Astrocyte of the hippocampus (primary cell): ENCODE measurements at places on chromosomes 1 and 21.

- DNase-seq = no peak
Measured at GRCh38 chr1:95003433-95003738, 69.4 kb downstream of the ALG14 start.

GRCh38 chr1:8684590-8684989, 132.8 kb downstream of the RERE start:
- no peak for DNase-seq

DNA sequence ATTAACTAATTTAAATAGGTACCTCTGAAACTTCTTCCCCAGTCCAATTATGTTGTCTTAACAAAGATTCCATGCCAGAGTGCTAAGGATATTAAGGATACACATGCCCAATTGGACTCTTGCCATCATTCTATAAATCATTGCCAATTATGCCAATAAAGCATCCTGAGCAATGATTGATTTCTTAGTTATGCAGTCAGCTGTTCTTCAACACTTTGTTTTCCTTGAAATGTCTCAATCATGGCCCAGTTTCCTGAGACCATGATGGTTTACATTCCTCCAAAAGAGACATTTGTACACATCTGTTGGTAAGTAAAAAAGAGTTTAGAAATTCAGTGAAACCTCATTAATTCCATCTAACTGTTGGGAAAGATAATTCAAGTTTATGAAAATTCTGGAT, 180.4 kb upstream of the PKN2 start:
- no peak for DNase-seq

DNA sequence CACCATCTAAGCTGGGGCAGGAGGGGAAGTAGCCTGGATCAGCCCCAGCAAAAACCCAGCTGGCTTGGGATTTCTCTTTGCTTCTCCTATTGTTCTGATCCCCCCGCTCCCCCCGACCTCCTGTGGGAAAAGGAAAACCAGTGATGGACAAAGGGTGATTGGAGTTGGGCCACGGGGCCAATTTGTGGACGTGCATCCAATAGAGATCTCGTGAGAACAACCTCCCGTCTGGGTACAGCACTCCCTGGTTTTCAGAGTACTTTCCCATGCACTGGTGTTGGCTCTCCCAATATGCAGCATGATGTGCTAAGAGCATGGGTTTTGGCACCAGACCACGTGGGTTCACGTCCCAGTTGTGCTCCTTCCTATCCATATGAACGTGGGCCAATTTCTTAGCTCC, 9.0 kb downstream of the BLACAT1 start:
- DNase-seq = no peak

GRCh38 chr1:210250998-210251679, 18.5 kb downstream of the SERTAD4 start:
- DNase-seq = peak; percentile 88

DNA sequence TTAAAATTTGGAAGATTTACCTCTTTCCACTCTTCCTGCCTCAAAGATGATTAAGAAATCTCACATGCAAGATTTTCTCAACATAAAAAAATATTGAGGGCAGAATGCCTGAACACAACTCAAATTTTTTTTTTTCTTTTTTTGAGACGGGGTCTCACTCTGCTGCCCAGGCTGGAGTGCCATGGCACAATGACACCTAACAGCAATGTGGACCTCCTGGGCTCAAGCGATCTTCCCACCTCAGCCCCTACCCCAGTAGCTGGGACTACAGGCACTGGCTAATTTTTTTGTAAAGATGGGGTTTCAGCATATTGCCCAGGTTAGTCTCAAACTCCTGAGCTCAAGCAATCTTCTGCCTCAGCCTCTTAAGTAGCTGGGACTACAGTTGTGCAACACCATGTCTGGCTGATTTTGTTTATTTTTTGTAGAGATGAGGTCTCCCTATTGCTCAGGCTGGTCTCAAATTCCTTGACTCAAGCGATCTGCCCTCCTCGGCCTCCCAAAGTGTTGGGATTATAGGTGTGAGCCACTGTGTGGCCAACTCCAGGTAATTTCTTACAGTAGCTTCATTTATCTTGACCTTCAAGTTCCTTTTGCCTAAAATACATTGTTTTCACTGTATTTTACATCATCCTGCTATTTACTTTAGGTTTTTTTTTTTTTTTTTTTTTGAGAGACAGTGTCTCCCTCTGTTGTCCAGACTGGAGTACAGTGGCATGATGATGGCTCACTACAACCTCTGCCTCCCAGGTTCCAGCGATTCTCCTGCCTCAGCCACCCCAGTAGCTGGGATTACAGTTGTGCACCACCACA, 10.4 kb downstream of the NUCKS1 start:
- DNase-seq = peak; percentile 8

GRCh38 chr1:13469343-13469742, 44.5 kb downstream of the LRRC38 start:
- DNase-seq = peak; percentile 20
